ENCODE measurements at places on chromosomes 5 and 9.

DNA sequence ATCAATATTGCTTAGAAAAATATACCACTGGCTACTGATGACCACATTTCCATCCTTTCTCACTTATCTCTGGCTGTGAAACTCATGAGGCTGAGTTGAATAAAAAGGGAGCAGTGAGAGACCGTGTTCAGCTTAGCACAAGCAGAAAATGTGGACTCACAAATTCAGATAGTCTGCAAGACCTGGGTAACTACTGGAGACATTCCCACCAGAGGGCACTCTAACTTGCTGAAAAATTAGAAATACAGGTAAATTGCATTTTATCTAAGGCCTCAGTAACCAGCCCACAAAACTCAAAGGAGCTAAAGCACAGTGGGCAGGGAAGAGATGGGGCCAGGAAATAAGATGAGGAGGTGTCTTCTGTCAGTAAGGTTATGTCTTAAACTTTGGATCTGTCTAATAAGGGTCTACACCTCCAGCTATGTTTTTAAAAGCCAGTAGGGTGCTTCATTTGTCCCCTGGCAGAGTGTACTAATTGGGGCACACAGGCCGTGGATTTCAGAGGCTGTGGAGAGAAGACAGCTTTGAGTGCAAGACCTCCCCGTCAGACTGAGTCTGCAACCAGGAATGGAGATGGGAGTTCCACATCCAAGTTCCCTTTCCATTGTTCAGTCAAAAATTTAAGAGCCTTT is 8.7 kb upstream of the NDUFB6 start:
- peak; percentile 23 for DNase-seq

- no peak for DNase-seq
Observed at GRCh38 chr5:78542321-78542840, 106.2 kb downstream of the LHFPL2 start.

- no peak for DNase-seq
Observed at GRCh38 chr5:15106530-15107283, 235.1 kb upstream of the ANKH start.

- DNase-seq: no peak
Observed at GRCh38 chr5:169204788-169205400, 96.0 kb downstream of the SLIT3 start.

DNA sequence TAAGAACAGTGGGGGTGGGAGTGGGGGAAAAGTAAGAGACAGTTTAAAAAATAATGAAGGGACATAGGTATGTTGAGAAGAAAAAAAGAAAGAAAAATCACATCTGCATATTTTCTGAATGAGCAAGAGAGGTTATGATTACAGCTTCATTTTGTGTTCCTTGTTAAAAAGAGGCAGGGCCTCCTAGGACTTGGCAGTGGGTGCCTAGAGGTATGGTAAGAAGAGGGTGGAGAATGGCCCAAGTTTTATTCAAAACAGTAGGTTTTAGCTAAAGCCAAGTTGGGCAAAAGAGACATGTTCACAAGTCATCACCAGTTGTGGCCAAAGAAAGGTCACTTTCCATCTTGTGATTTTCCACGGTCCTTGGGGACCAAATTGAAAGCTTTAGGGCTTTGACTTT is 643.4 kb downstream of the CCDC171 start:
- DNase-seq: no peak

DNA sequence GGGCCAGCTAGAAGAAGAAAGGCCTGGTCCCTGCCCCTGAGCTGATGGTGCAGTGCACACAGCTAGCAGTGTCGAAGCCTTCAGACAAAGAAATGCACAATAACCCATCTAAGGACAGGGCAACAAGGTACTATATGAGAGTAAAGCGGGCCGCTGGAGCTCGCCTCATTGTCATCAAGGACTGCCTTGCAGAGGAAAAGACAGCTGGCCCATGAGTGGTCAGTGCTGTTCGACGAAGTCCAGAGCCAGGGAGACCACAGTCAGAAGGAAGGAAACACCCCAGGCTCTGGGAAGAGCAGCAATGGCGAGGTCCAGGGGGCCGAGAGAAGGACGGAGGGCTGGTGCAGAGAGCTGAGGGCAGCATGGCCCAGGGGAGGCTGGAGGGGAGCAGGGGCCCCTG is 17.3 kb downstream of the ATPSCKMT start:
- no peak for DNase-seq

DNA sequence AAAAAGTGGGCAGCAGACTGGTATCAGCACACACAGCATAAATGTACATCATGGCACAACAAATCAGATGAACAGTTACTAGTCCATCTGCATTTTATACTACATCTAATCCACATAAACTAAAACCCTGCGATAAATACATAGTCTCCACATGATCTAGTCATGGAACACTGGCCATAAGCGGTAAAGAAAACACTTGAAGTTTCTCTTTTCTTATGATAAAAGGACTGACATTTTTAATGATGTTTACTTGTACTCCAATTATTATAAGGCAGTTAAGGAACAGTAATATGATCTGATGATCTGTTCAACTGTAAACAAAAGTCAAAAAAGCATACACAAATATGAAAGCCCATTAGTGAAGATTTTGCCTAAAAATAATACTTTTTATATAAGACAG is 112.5 kb downstream of the MPDZ start:
- no peak for DNase-seq

- no peak for DNase-seq
Observed at GRCh38 chr9:136059321-136059791, 35.7 kb downstream of the NACC2 start.

GRCh38 chr9:74935008-74935407 is 17.7 kb downstream of the C9orf40 start:
- DNase-seq: no peak

- DNase-seq: no peak
Observed at GRCh38 chr9:110029429-110029955, 178.5 kb downstream of the C9orf152 start.

Data from central memory CD4-positive, alpha-beta T cell (primary cell).